ENCODE measurements at places on chromosomes 5 and 9. TPM values are rescaled to one million over a fixed set of nuclear protein-coding genes. Genes with fewer than 3 reads are reported as not detected.

GRCh38 chr5:75716715-75717081 is 539 bp downstream of the POC5 start:
- DNase-seq: no peak

The UBE2QL1 gene
- 0.43 TPM for total RNA-seq

GRCh38 chr5:63687854-63688516 is 274.3 kb downstream of the HTR1A start:
- no peak for DNase-seq

GRCh38 chr5:141516672-141517025 is 27.8 kb downstream of the PCDHGC5 start:
- DNase-seq: no peak

- DNase-seq: no peak
These were observed 260.8 kb downstream of the PLK2 start for GRCh38 chr5:58199087-58199486.

DNA sequence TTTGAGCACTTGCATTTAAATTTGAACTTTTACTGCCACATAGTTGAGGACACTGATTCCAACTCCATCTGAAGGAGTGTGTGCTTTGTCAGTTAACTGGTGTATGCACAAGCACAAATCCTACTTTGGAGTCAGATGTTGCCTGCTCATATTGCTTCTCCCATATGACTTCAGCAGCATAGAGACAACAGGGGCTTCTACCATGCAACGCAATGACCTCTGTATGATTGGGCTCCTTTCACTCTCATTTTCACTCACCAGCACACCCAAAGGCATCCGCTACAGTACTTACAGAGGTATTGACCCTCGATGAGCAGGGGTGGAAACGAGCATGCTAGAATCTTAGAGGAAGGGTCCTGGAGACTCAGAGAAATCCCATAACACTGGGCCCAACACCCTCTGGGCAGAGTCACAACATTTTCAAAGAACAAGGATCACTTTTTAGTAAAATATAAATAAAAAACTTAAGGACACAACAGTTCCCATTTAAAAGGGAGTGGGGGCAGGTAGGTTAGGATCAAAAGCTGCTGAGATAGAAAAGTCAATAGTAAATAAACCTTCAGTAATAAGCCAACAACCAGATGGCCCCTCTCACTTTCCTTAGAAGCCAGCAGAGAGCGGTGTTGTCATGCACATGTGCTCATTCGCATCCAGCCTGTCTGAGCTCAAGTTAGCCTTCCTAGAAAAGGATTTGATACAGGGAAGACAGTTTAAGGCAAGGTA is 203.8 kb downstream of the SNCAIP start:
- DNase-seq: peak; percentile 50

DNA sequence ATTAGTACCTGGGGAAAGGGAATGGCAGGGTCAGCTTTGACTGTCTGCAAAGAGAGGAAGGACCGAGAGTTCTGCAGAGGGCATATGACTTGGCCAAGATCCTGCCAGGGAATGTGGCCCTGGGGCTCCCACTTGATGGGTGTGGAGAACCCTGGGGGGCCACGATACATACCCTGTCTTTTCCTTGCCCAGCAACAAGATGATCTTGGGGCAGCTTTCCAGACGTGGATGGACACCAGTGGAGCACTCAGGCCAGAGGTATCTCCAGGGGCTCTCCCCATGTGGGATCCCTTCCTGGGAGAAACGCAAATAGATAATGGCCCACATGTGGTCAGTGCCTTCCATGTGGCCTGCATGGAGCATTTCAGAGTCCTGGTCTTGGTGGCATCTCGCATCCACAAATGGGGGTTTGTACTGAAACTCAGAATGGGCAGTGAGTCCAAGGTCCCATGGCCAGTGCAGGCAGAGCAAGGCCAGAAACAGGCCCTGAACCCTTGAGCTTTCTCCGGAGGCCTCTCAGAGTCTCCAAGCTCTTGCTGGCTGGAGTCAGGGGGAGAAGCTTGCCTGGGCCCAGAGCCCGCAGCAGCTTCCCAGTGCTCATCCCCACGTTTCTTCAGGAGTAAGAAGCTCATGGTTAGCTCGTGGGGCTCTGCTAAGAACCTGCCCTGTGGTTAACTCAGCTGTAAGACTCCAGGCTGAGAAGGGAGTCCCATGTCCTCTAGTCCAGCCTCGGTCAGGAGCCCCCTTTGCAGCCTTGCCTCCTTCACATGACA is 18.3 kb upstream of the ORM1 start:
- peak; percentile 24 for DNase-seq

The DMGDH gene
- 1.1 TPM for total RNA-seq

GRCh38 chr5:179613460-179614071 is 9.9 kb downstream of the HNRNPH1 start:
- DNase-seq: no peak

DNA sequence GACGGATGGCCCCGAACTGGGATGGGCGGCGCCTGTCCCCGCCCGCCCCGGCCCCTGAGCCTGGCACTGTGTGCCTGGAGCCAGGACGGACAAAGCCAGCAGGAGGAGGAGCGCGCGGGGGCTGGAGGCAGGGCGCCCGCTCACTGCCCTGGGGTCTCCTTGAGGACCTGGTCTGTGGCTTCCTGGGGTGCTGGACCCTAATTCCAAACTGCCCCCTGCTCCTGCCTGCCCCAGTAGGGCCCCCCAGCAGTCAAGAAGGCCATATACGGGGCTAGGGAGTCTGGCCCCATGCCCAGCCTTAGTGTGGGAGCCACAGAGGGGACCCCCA is 29.2 kb upstream of the RXRA start:
- no peak for DNase-seq

DNA sequence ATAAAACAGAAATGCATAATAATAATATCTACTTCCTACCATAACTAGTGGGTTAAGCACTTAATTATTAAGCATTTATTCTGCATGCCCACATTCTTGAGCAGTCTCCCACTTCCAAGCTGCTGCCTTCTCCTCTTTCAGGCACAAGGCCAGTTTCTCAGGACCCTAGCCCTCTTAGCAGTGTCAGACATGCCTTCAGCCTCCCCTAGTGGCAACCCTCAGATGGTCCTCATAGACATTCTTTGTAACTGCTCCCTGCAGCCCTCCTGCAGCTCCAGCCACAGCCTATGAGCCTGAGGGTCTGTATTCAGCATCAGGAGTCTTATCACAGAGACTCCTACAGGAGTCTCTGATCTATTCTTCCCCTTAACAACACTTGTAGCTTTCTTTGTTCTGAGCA is 3.9 kb downstream of the IL9 start:
- DNase-seq: peak; percentile 33

DNA sequence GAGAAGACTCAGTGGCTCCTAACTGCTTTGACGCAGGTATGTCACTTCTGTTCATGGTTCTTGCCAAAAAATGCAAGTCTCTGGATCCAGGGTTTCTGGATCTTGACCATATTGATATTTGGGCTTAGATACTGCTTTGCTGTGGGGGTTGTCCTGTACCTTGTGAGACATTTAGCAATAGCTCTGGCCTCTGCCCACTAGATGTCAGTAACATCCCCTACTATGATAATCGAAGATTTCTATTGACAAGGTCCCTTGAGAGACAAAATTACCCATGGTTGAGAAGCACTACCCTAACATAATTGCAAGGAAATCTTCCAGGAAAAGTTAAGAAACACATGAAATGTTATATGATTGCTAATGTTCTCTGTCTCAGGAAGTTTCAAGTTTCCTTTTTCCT is 285.4 kb downstream of the TMEM232 start:
- DNase-seq: no peak

- no peak for DNase-seq
These were observed 75.2 kb downstream of the F2RL2 start for GRCh38 chr5:76547891-76548524.

DNA sequence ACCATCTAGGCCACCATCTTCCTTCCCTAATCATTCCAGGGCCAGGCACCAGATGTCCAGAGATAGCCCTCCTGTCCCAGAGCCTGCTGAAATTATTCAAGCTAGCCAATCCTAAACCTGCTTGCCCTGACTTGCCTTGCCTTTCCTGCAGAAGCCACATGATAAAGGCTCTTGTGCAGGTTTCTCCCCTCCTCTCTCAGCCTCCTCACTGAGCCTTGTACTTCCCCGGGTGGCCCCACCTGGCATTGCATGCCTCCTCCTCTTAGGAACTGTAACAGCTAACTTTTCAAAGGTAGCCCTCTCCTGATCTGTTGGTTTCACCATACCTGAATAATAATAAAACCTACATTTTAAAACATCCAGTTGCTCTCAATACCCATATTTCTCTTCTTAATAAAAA is 42.6 kb downstream of the DIRAS2 start:
- no peak for DNase-seq

- no peak for DNase-seq
These were observed 75.0 kb upstream of the NIPBL start for GRCh38 chr5:36801523-36801922.
